ENCODE measurements at places on chromosomes 6 and 20.

DNA sequence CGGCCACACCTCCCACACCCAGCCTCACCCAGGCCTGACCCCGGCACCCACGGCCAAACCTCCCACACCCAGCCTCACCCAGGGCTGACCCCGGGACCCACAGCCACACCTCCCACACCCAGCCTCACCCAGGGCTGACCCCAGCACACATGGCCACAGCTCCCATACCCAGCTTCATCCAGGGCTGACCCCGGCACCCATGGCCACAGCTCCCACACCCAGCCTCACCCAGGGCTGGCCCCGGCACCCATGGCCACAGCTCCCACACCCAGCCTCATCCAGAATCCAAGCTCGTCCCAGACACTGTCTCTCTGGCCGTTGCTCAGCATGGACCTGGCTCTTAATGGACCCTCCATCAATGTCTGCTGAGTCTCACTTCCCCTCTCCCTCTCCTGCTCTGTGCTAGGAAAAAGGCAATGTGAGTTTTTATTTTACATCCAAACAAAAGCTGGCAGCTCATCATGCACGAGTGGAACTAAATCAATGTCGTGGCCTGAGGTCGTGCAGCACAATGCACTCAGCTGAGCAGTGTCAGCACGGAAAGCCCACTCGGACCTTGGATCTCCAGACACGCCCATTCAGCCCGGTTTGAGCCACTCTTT is 36.1 kb downstream of the NINL start:
- DNase-seq, result no peak

GRCh38 chr6:1572892-1573291 is 36.8 kb upstream of the FOXC1 start:
- no peak for DNase-seq

- DNase-seq, result no peak
These were observed 547.5 kb upstream of the ADGRB3 start for GRCh38 chr6:68087399-68088133.

GRCh38 chr6:169156108-169156792 is 97.4 kb downstream of the THBS2 start:
- DNase-seq, result no peak

- DNase-seq, result no peak
These were observed 402.3 kb downstream of the CDC5L start for GRCh38 chr6:44789806-44790205.

DNA sequence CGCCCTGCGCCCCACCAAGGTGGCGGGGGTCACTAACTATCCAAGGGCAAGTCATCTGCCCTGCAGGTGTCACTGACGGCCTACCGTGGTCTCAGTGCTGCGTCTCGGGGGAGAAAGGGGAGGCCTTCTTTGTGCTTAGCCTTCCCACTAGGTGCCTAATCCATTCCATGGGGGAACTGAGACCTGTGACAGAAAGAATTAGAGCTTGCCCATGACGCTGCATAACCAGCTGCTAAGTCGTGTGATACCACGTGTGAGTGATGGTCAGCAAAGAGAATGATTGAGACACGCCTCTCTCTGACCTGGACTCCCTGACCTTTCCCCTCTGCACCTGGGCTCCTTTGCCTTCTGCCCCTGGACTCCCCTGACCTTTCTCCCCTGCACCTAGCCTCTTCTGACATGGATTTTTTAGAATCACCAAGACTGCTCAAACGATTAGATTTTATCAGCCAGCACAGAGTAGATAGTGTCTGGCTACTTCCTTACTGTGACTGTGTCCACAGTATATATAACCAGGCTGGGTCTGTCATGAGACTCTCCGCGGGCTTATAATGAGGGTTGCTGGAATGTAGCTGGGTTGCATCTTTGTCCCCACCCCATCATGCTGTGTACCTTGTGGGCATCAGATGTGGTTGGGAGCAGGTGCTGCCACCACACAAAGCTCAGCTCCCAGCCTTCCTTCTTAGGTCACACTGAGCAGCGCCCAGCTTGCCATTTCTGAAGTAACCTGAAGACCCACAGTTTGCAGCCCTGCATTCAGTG is 140.6 kb downstream of the TMEM242 start:
- no peak for DNase-seq

- DNase-seq, result no peak
These were observed 480.0 kb upstream of the JARID2 start for GRCh38 chr6:14765721-14766390.

GRCh38 chr20:61052195-61052750 is 199.8 kb upstream of the CDH4 start:
- no peak for DNase-seq

- no peak for DNase-seq
These were observed 82.6 kb upstream of the DST start for GRCh38 chr6:56725254-56725653.

DNA sequence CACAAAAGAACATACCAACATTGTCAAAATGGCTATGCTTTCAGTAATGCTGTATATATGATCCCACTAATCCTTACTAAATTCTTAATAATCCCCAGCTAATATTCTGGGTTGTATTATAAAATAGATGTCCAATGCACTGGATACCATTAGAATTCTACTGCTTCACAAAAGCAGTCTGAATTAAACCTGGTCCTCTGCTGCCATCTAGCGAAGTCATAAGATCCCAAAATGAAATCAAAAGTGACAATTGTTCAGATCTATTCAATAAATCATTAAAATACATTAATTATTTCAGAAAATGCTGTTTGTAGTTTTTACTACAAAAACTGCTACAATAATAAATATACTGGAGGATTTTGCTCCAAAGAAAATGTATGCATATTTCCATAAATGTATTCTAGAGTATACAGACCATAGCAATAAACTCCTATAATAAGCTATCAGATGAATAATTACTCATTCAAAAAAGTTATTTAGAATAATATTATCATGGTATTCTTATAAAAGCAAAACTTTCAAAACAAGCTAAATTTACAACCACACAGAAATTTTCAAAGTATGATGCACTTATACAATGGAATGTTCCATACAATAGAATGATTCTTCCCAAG is 92.6 kb downstream of the RNGTT start:
- no peak for DNase-seq

GRCh38 chr20:2875690-2876203 is 2.5 kb downstream of the PTPRA start:
- no peak for DNase-seq

DNA sequence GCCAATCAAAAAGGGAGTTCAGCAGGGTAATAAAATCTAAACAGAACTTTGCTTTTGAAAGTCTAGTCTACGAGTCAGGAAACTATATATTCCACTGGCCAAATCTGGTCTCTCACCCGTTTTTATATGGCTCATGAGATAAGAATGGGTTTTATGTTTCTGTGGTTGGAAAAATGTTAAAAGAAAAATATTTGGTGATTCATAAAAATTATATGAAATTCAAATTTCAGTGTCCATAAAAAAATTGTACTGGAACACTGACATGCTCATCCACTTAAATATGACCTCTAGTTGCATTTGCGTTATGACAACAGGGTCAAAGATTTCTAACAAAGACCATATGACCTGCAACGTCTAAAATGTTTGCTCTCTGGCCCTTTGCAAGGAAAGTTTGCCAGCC is 22.3 kb upstream of the LAMP5 start:
- no peak for DNase-seq

DNA sequence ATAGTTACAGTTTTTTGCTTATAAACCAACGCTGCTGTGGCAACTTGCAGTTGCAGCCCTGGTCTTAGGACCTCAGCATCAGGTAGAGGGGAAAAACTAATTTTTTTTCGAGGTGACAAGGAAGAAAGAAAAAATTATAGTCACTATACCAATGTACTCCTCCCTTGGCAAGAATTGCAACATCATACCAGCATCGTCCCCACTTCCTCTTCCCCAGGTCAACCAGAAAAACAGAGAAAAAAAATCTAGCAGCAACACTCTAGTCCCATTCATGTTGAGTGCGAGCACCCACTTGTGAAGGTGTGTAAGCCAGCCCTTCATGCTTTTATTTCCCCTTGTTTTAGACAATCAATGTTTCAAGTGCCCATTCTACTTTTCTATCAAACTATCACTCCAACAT is 13.1 kb upstream of the DCBLD1 start:
- no peak for DNase-seq

GRCh38 chr20:1898482-1899240 is 3.5 kb downstream of the SIRPA start:
- DNase-seq, result no peak

- no peak for DNase-seq
These were observed 231.6 kb downstream of the FNDC1 start for GRCh38 chr6:159400826-159401225.

DNA sequence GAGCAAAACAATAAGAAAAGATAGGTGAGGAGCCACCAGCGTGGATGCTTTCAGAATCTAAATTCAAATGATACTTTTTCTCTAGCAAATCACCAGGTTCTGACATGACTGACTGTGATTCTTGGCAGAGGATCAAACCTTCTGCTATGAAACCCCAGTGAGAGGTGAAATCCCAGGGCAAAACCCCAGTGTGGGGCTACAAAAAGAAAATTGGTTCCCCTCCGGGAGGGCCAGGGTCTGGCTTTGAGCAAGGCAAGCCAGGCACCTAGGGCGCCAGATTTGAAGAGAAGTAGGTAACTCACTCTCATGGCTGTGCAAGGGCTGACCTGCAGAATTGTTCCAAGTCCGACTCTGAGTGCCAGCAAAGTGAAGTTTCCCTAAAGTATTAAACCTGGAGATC is 20.2 kb upstream of the RALGAPA2 start:
- no peak for DNase-seq

- DNase-seq, result no peak
These were observed 231.9 kb upstream of the SGK1 start for GRCh38 chr6:134549854-134550253.

- peak; percentile 68 for DNase-seq
These were observed 163.2 kb upstream of the ZNF337 start for GRCh38 chr20:25859649-25860530.

DNA sequence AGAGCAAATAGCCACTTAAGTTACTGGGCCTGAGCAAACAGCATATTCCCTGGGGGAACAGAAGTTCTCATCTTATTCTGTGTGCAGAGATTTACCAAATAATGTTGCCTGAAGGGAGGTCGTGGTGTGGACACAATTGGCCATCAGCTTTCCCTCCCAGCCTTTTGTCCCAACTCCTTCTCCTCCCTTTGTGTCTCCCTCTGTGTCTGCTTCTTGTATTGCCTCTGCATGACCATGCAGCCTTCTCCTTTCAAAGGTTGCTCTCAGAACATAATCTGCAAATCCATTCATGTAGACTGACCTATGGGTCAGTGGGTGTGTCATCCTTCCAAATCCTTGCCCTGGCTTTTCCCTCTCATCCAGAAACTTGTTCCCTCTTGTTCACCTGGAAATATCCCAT is 150.3 kb upstream of the INSM1 start:
- DNase-seq, result no peak

DNA sequence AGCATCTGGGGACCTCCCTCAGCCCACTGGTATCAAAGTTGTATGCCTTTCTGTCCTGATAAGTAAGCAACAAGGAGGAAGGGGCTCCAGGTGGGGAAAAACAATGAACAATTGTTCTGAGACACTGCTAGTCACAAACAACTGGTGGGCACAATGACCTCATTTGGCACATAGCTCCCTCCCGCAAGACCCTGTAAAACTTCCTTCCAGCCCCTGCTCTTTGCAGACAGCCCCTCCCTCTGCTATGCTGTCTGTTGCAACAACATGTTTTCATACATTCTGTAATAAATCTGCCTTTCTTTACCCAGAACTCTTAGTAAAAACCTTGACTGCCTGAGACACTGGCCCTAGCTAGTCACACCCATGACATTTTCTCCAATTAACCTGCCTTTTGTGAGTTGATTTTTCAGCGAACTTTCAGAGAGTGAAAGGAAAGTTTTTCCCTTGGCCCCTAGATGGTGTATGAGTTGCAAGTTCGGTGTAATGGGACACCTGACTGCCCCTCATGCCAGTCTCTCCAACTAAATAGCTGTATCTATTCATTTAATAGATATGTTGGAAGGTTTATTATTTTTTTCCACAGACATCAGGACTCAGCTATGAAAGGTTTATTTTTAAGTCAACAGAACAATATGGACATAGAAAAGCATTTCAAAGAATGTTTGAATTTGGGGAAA is 142.3 kb upstream of the SLC22A16 start:
- no peak for DNase-seq

- no peak for DNase-seq
These were observed 83.3 kb upstream of the AKIRIN2 start for GRCh38 chr6:87785229-87785862.

GRCh38 chr20:24485981-24486380 is 16.6 kb downstream of the SYNDIG1 start:
- no peak for DNase-seq

DNA sequence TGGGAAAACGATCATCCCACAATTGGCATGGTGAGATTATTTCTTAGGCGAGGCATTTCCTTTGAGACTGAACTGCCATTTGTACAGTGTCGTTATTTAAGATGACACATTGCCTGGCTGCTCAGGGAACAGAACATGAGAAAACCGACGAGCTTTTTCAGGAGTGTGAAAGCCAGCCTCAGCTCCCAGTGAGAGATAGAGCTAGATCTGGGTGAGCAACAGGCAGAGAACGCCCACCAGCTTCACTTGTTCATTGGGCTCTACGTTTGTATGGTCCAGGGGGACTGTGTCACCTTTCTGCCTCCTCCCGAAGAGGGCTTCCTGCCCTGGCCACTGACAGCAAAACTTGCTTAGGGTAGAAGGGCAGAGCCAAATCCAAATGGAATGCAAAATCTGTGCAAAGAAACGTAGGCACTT is 378.1 kb downstream of the RNGTT start:
- no peak for DNase-seq

DNA sequence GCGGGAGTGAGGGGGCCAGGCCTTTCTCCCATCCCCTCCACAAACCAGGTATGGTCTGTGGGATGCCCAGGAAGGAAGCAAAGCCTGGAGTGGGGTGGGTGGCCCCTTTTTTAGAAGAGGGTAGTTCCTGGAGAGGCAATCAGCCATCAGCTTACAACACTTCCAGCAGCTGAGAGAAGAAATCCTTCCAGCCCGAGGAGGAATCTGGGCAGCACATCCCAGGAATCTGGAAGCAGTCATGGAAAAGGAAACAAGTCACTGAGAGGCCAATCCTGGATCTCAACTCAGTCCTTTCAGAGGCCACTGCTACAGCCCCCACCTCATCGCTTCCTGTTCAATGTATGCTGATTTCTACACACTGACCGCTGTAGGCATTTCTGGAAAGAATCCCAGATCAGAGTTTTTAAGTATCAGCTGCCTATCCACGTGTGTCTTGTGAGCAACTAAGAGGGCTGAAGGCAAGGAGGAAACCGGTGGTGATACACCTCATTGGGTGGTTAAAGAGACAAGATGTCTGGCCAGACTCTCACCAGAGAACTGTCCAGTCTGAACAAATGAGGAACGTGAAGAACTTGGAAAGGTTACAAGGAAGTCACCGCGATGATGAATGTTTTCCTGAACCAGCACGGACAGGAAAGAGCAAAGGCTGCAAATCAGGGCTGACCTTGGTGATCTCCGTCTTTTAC is 92.9 kb upstream of the SHLD1 start:
- no peak for DNase-seq
